ENCODE measurements at places on chromosomes 12 and 14. TPM values are rescaled to one million over a fixed set of nuclear protein-coding genes. Genes with fewer than 3 reads are reported as not detected.

- peak; percentile 85 for DNase-seq
These were observed at the start of gene NEDD1 for GRCh38 chr12:96906849-96907670. Gene NEDD1 (plus strand): TSS chr12:96907257. CDS start chr12:96909760, 2,503 bp downstream.

GRCh38 chr12:67239061-67239460 is 30.1 kb upstream of the CAND1 start:
- DNase-seq, result no peak

- peak; percentile 20 for DNase-seq
These were observed 63.2 kb downstream of the ATP2B1 start for GRCh38 chr12:89645434-89645833.

GRCh38 chr12:105961821-105962671 is 176.7 kb downstream of the NUAK1 start:
- no peak for DNase-seq

GRCh38 chr14:96626121-96626768 is 124.1 kb downstream of the PAPOLA start:
- DNase-seq, result no peak

- DNase-seq, result no peak
These were observed 75.9 kb downstream of the TNFAIP2 start for GRCh38 chr14:103199124-103199523.

DNA sequence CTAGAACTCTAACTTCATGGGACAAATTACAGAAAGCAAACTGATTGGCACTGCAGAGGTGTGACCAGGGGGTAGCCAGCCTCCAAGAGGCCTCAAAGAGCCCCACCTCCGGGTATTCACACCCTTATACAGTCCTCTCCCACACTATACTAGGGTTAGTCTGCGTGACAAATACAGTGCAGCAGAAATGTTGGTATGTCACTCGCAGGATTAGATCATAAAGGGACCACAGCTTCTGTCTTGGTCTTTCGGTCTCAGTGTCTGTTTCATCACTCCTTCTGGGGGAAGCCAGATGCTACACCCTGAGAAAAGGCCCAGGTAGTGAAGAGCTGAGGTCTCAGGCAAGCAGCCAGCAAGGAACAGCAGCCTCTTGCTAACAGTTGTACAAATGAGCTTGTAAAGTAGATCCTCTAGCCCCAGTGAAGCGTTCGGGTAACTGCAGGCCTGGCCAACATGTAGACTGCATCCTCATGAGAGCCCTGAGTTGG is 68.9 kb upstream of the SAV1 start:
- no peak for DNase-seq

GRCh38 chr14:45359746-45360145 is 106.7 kb upstream of the MIS18BP1 start:
- no peak for DNase-seq

- no peak for DNase-seq
These were observed 36.6 kb upstream of the CIT start for GRCh38 chr12:119913536-119914330.

CYP27B1 gene
- 1.5 TPM for polyA plus RNA-seq

C12orf60 gene
- 6.8 TPM for polyA plus RNA-seq

MAP3K12 gene
- 25.5 TPM for polyA plus RNA-seq

MYF5 gene
- polyA plus RNA-seq, result not detected

OTX2 gene
- polyA plus RNA-seq, result not detected

STRN3 gene
- 39.8 TPM for polyA plus RNA-seq

IL31 gene
- not detected for polyA plus RNA-seq

ERP27 gene
- polyA plus RNA-seq, result 29.1 TPM

SLIRP gene
- polyA plus RNA-seq, result 99.7 TPM
